Upper lobe of right lung (tissue), 1 donor: ENCODE measurements at places on chromosomes 7 and 10. TPM values are rescaled to one million over a fixed set of nuclear protein-coding genes. Genes with fewer than 3 reads are reported as not detected.
A peak's percentile ranks its signal among the peaks of the same experiment; 100 is the strongest.

DNA sequence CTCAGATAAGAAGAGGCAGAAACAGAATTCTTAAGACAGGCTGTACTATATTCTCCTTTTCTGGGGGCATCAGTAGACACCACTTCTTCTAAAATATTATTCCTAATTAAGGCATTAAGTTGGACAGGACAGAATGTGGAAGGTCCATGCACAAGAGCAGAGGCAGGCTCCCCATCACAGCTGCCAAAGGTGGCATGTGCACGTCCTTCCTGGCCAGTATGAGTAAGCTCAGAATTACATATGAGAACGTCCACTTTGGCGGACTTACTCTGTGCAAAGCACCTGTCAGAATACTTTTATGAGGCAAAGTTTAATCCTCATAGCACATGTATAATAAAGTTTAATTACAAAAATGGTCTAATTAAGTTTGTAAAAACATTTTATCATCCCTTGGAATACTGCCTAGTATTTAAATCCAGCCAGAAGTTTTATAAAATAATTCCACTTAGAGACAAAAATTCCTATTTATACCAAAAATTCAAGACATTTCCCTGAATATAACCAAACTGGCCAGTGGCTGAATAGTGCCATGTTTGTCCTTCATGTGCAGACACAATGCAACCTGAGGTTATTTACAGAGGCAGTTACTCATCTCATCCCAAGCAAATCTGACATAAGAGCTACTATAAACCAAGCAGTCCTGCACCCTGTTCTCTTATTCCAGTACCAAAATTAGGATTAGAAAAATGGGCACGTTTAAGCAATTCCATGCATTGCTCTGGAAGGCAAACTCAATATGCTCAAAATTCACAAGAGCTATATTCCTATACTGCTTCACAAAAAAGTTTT lies 65.5 kb downstream of the CACUL1 start:
- no peak for DNase-seq
- no peaks in the 10 kb centered on the region for H3K4me1 ChIP-seq
- H3K36me3 ChIP-seq = peaks cover 66% of the 10 kb centered on the region

DNA sequence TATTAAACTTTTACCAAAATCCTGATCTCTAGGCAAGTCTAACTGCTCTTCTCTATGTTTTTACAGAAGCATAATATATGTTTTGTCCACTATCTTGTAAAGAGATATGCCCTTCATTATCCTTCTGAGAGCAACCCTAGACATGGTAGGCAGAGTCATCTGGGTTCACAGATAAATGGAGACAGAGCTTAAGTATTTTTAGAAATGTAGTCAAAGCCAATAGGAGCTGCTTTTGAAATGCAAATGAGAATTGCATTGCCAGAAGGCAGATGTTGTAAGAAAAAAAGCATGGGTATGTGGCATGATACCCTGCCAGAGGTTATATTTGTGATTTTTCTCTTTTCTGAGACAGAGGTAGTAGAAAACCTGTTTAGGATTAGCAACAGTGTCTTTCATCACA lies 964.8 kb downstream of the SORCS3 start:
- H3K4me3 ChIP-seq = no peak overlapping the region
- H3K27me3 ChIP-seq = no peaks in the 10 kb centered on the region
- H3K4me1 ChIP-seq = no peaks in the 10 kb centered on the region
- no peak for DNase-seq

DNA sequence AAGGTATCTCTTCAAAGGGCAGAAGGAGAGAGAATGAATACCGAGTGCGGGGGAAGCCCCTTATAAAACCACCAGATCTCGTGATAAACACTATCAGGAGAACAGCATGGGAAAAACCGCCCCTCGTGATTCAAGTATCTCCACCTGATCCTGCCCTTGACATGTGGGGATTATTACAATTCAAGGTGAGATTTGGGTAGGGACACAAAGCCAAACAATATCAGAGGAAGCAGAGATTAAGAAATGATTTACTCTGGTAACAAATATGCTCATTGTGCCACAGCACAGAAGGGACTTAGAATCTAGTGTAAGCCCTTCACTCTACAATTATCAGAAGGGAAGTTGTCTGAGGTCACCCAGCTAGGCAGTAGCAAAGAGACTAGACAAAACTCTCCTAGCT lies 40.1 kb upstream of the ZNRF2 start:
- H3K36me3 ChIP-seq = no peaks in the 10 kb centered on the region
- H3K4me3 ChIP-seq = no peak overlapping the region
- no peak for DNase-seq
- no peak overlapping the region for H3K27ac ChIP-seq

DNA sequence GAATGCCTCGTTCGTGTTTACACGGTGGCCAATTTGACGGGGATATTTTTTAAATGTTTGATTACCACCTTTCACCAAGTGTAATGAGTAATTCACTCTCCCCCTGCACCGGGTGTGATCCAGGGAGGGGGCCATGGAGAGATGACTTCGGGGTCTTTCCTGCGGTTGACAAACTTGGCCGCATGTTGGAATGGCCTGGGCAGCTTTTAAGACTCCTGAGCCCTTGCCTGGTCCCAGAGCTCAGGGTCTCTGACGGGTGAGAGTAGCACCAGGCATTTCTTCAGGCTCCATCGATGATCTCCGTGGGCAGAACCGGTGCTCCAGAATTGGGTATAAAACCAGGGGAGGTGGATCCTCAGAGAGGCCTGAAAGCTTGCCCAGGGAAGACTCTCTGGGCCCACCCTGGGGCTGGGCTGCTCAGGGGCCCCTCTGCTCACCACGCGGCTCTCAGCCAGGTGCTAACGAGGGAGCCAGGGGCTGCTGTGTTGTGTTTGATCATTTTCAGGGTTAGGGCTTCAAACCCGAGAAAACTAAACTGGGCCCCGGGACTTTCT lies 882 bp downstream of the ZNF282 start:
- H3K36me3 ChIP-seq = peaks cover 31% of the 10 kb centered on the region
- peaks cover 15% of the 10 kb centered on the region for H3K4me1 ChIP-seq
- peak overlapping the region; percentile 80 for H3K4me3 ChIP-seq
- peak overlapping the region; percentile 85 for H3K27ac ChIP-seq
- H3K27me3 ChIP-seq = no peaks in the 10 kb centered on the region
- DNase-seq = peak; percentile 41

GRCh38 chr7:75962607-75963380 lies 31.6 kb downstream of the TMEM120A start:
- peak overlapping the region; percentile 76 for H3K27ac ChIP-seq
- no peak overlapping the region for H3K4me3 ChIP-seq
- no peaks in the 10 kb centered on the region for H3K27me3 ChIP-seq
- peaks cover 42% of the 10 kb centered on the region for H3K36me3 ChIP-seq

The GBX1 gene
- total RNA-seq = not detected

DNA sequence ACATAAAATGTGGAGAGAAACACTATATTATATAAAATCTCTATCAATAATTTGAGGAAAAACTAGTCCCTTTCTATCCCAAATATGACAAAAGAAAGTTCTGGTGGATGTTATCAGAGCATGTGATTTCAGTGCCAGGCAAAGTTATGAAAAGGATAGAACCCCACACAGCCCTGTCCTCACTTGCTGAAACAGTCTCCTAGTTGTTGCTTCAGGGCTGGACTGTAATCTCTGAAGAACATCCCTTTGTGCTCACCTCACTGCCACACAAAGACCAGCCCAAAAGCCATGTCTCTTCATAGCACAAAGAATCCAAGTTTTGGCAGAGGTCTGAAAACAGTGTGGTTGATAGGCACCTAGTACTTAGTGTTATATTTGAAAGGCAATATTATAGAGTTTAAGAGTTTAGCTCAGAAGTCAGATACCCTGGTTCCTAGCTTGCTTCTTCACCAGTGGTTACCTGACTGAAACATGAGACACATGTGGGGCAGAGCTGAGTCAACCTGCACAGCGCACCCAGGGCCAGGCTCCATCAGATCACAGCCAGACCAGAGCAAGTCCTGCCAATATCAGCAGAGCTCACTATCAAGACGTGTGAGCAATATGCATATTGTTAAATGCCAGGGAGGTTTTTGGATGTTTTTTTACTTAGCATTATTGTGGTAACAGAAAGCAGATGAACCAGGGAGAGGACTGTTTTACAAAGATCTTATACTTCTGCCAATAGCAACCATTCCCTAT lies 25.0 kb downstream of the CYP3A7 start:
- H3K36me3 ChIP-seq = no peaks in the 10 kb centered on the region
- H3K27ac ChIP-seq = no peak overlapping the region
- H3K4me1 ChIP-seq = no peaks in the 10 kb centered on the region
- H3K4me3 ChIP-seq = no peak overlapping the region

The ARHGEF35 gene
- 11.5 TPM for total RNA-seq

DNA sequence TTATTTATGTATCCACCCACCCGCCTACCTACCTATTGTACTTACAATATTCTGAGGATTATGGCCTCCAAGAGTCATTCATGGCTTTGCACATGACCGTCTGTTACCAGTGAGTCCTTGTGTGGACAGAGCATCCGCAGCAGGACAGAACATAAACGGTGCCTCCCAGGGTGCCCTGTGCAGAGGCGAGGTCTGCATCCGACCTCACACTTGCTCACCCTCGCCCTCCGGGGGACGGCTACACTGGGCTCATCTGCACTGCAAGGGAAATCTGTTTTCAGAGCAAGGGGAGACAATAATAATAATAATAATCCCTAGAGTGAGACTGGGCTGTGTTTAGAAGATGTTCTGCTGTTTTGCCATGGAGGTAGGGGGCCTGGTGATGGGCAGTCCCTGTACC lies 29.8 kb downstream of the PFKP start:
- H3K27me3 ChIP-seq = no peaks in the 10 kb centered on the region
- DNase-seq = no peak
- no peak overlapping the region for H3K4me3 ChIP-seq
- H3K27ac ChIP-seq = no peak overlapping the region

The VPS41 gene
- total RNA-seq = 95.8 TPM

The LRRN3 gene
- 8.9 TPM for total RNA-seq

DNA sequence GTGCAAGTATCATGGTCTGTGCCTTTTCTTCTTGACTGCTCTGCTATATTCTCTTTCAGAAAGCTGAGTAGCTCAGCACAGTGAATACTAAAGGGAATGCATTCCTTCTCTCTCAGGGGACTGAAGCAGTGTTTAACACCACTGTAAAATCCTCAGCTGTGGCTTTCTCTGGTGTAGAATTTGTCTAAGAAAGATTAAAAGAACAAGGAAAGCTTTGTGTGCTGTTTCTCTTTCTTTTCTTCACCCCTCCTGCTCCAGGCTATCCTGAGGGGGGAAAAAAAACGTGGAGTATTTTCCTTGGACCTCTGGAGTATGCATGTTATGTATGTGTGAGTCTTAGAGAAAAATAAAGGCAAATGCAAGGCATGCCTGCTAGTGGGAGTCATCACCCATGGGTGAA lies 383.9 kb downstream of the AUTS2 start:
- H3K27me3 ChIP-seq = no peaks in the 10 kb centered on the region
- no peaks in the 10 kb centered on the region for H3K4me1 ChIP-seq
- H3K4me3 ChIP-seq = no peak overlapping the region

DNA sequence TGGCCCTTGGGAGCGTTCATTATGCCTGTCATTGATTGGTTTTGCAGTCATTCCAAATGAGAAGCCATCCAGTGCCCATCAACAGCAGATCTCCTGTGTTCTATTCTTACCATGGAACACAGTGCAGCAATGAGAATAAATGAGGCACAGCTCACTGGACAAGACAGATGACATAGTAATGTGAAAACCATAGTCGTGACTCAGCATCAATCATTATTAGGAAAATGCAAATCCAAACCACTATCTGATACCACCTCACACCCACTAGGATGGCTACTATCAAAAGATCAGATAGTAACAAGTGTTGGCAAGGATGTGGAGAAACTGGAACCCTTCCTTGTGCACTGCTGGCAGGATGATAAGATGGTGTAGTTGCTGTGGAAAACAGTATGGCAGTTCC lies 144.7 kb downstream of the ARHGAP22 start:
- H3K4me3 ChIP-seq = no peak overlapping the region
- peaks cover 3% of the 10 kb centered on the region for H3K4me1 ChIP-seq
- no peak for DNase-seq
- H3K27me3 ChIP-seq = no peaks in the 10 kb centered on the region
- H3K27ac ChIP-seq = no peak overlapping the region
- H3K36me3 ChIP-seq = no peaks in the 10 kb centered on the region

DNA sequence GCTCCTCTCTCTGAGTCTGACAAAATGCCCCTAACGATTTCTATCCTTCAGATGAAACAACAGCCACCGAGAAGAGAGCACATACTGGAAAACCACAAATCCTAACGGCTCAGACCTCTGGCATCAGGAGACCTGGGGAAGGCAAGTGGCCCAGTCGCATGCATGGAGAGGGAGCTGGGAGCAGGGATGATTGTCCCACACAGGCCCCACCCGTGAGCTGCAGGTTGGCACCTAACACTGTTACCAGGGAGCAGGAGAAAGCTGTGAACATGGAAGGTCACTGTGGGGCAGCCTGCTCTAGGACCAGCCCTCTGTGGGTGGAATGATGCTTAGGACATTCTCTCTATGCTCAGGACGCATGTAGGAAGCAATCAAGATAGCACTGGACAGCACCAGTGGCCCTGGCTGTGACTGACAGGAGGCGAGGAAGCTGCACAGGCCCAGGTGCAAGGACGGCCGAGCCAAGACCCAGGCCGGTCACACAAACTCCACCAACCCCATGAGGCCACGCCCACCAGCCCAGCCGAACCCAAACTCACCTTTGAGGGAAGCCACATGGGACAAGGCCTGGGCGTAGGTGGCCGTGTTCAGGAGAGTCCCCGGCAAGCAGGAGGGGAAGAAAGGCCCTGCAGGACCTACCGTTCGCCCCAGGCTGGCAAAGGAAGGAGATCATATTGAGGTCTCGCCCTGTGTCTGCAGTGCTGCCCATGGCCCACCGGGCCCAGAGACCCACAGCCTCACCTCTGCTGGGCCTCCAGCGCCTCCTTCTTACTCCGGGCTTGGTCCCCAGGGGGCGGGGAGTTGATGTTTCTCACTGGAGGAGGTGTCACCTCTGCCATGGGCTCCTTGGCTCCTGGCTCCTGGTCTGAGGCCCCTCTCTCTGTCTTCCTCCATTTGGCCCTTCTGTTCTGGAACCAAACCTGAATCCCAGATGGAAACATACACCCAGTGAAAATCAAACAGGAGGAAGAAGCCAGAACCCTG lies 9.7 kb downstream of the DRGX start:
- no peaks in the 10 kb centered on the region for H3K4me1 ChIP-seq
- H3K27me3 ChIP-seq = peaks cover 14% of the 10 kb centered on the region
- no peaks in the 10 kb centered on the region for H3K36me3 ChIP-seq
- no peak overlapping the region for H3K4me3 ChIP-seq
- no peak for DNase-seq
- H3K27ac ChIP-seq = no peak overlapping the region

The EIF3A gene
- total RNA-seq = 96.9 TPM

DNA sequence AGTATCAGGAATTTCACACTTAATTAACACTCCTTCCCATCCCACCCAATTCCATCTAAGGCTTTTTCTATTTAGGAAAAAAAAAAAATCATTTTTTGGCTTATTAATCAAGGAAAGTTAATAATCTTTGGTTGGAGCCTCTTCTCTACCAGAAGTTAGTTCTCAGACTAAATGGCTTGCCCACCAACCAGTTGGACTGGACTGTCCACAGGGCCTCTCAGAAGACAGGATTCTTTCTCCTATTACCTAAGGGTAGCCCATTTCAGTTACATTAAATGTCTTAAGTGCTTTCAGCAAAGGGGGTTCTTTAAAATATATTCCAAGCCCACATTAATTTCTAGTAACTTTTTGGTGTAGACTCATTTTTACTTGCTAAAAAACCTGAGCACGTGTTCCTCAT lies 35.2 kb downstream of the GLUD1 start:
- H3K27me3 ChIP-seq = no peaks in the 10 kb centered on the region
- H3K4me1 ChIP-seq = peaks cover 6% of the 10 kb centered on the region
- no peak for DNase-seq
- peaks cover 100% of the 10 kb centered on the region for H3K36me3 ChIP-seq

The C7orf57 gene
- total RNA-seq = not detected

- no peak for DNase-seq
- no peaks in the 10 kb centered on the region for H3K4me1 ChIP-seq
- no peak overlapping the region for H3K27ac ChIP-seq
- H3K4me3 ChIP-seq = no peak overlapping the region
- no peaks in the 10 kb centered on the region for H3K36me3 ChIP-seq
Observed at GRCh38 chr7:142413280-142414000, 155.6 kb upstream of the PRSS58 start.
